ENCODE measurements at places on chromosomes 2 and 18. TPM values are rescaled to one million over a fixed set of nuclear protein-coding genes. Genes with fewer than 3 reads are reported as not detected.
A peak's percentile ranks its signal among the peaks of the same experiment; 100 is the strongest.

GRCh38 chr2:237118561-237119155, 33.0 kb downstream of the COPS8 start:
- DNase-seq: no peak

DNA sequence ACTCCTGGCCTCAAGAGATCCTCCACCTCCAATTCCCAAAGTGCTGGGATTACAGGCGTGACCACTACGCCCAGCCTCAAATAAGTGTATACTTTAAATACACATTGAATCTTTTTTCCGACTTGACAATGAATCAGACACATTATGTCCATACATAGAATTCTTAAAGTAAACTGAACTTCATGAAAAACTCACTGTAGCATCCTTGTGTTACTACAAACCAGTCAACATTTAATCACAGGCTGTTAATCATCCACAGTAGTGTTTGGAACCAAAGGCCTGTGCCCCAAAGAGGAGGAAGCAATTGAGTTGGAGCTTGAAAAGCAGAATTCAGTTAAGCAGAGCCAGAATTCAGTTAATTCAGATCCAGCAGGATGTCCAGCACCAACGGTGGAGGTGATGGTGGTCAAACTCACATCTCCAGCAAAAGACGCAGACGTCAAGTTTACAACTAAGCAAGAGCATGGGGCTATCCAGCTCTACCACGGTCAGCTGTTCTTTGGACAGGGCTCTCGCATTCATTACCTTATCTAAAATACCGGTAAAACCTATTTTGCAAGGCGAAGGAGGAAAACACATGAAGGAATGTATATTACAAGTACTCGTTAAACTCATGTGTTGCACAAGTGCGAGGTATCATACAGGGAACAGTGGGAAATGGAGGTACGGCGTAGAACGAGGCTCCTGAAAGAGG, 1.2 kb downstream of the SLC39A6 start:
- DNase-seq: peak; percentile 48

DNA sequence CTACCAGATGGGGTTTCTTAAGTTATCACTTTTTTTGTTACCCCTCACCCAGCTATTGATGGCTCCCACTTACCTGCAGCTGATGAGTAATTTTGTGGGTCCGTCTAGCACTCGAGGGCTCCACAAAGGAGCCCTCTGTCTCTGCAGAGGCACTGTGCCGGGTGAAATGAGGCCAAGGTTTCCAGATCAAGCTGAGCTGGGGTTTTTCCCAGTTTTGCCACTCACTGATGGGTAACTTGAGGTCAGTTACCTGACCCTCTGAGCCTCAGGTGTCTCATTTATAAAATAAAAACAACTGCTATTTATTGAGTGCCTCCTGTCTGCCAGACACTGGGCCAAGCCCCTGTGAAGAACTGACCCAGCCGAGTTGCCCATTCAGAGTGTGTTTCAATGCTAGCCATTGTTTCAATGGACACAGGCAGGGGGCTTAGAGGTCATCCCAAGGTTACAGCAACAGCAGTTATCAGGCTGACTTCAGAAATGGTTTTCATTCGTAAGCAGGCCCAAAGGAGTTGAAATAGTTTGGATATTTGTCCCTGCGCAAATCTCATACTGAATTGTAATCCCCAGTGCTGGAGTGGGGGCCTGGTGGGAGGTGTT, 192.9 kb downstream of the NCK2 start:
- DNase-seq: no peak

DNA sequence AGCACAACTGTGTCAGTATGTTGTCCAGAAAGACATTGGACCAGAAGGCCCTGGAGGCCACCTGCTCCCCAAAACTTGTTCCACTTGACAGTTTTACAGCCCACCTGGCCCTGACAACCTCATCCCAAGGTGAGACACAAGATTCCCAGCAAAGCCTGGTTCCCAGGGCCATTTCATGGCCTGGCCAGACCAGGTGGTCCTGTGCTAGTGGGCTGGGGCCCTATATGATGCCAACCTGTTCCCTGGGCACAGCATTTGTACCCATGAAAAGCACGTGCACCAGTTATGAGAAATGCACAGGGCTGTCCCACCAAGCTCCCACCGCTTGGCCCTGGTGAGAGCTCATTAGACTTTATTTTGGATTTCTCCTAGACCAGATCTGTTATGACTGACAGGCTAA, 6.0 kb upstream of the SP140L start:
- no peak for DNase-seq

Gene SKA1
- 32.6 TPM for total RNA-seq

- no peak for DNase-seq
Observed at GRCh38 chr2:196137271-196137670, 34.1 kb downstream of the STK17B start.

DNA sequence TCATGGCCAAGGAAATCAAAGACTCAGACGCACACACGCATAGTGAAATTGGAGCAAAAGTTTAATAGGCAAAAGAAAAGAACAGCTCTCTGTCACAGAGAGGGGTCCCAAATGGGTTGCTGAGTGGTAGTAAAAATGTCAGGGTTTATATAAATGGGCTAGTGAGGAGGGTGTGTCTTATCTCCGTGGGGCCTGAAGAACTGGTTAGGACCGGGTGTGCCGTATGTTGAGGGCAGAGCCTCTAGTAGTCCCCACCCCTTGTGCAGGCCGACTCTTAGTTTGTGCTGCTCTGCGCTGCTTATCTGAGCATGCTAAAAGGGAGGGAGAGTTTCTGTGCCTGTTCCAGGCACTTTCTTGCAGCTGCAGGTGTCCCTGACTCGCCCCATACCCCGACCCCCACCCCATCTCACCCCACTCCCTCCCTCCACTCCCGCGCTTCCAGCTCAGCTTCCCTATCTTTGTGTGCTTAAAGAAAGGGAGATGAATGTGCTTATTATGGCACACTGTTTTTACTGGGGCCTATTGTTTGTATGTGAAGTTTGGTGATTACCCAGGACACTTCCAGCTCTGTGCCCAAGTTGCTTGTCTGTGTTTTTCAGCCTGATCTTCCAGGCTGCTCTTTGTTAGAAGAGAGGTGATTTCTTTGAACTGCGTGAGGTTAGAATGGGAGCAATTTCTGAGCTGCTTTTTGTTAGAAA, 167.4 kb downstream of the SPAG16 start:
- no peak for DNase-seq

Gene CNDP1
- total RNA-seq: not detected

DNA sequence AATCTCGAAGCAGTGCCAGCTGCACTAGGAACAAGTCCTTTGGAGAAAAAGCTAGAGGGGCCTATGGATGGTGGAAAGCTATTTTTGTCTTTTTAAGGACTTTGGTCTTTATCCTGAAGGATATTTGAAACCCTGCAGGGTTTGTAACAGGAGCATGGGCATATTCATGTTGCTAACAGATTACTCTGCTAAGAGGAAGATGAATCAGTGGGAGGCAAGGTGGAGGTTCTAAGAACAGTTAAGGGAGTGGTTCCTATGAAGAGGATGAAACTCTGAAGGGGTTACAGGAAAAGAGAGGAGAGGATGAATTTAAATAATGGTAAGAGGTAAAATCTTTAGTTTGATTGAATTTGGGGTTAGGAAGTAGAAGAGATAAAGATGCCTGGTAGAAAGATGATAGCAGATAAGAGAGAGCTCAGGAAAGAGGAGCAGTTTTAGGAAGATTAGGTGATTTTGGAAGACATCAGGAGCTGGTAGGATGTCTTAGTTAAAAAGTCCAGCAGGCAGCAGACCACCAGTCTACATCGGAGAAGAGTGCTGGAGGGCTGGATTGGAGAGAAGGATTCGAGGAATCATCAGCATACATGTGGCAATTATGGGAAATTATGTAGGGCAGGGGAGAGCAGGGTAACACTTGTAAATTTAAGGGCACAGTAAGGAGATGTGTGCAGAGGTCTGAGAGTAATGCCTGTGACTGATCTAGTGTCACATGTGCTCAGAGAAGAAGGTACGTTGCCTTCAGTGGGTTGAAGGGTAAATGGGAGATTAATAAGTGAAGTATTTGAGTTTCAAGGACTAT, 39.3 kb upstream of the C1GALT1C1L start:
- no peak for DNase-seq

DNA sequence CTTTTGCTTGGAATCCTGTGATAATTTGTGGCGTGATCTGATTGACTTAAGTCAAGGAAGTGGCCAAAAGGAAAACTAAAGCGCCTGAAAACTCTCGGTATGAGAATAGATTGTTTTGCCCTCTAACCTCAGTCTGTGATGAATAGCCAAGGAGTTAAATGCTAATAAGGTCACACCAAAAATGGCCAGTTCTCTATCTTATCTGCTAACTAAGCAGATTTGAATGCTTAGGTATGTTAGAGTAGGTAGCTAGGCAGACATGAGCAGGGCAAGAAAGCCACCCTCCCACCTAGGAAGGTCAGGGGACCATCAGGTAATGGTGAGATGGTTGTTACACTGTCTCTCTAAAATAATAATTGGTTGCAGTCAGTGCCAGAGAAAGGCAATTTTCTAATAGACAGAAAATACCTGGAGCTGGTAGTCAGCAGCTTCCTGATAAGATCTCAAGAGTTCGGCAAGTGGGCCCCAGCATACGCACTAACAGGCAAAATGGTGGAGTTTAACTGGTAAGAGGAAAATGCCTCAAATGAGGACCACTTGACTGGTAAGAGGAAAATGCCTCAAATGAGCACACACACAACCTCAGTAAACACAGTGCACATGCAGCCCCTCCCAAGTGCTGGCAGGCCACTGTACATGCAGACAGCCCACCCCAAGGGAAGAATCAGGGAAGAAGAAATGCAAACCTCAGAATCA, 468.4 kb downstream of the MBD2 start:
- no peak for DNase-seq

Measured in G401 (cell line).